ENCODE measurements at places on chromosomes 4 and X. TPM values are rescaled to one million over a fixed set of nuclear protein-coding genes. Genes with fewer than 3 reads are reported as not detected.

The PNMA6F gene
- not detected for total RNA-seq

The UGT8 gene
- total RNA-seq = 14.9 TPM

The AMMECR1 gene
- 8.2 TPM for total RNA-seq

The SULT1E1 gene
- not detected for total RNA-seq

The RPA4 gene
- total RNA-seq = 2.3 TPM

GRCh38 chrX:142999199-142999701 lies 26.5 kb upstream of the SPANXN4 start:
- no peak for DNase-seq
- no peak overlapping the region for H3K27ac ChIP-seq
- H3K36me3 ChIP-seq = no peaks in the 10 kb centered on the region
- H3K4me1 ChIP-seq = no peaks in the 10 kb centered on the region
- no peak overlapping the region for H3K4me3 ChIP-seq
- no peaks in the 10 kb centered on the region for H3K27me3 ChIP-seq

- H3K36me3 ChIP-seq = no peaks in the 10 kb centered on the region
- H3K4me3 ChIP-seq = no peak overlapping the region
- no peak for DNase-seq
- no peaks in the 10 kb centered on the region for H3K27me3 ChIP-seq
- no peaks in the 10 kb centered on the region for H3K4me1 ChIP-seq
- H3K27ac ChIP-seq = no peak overlapping the region
Measured at GRCh38 chr4:184439386-184439785, 35.0 kb downstream of the IRF2 start.

GRCh38 chr4:173466101-173466500 lies 63.9 kb downstream of the HAND2 start:
- no peaks in the 10 kb centered on the region for H3K27me3 ChIP-seq
- no peak overlapping the region for H3K4me3 ChIP-seq
- no peak for DNase-seq
- no peaks in the 10 kb centered on the region for H3K36me3 ChIP-seq

DNA sequence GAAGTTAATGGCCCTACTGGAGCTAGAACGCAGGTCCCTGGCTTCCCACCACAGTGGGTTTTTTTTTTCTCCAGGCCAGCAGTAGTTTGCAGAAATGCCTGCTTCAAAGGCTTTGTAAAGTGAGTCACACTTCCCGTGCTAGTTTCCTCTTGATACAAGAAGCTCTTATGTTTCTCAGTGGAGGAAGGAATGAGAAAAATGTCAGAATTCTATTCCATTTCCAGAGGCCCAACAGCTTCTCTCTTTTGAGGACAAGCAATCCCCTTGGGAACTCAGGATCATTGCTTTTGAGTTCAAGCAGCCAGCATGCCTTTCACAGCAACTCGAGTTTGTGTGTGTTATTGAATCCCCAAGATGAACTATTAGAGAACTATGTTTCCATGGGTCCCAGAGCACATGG lies 134.3 kb downstream of the GUCY2F start:
- DNase-seq = no peak
- H3K36me3 ChIP-seq = no peaks in the 10 kb centered on the region
- H3K27me3 ChIP-seq = peaks cover 43% of the 10 kb centered on the region

- no peaks in the 10 kb centered on the region for H3K27me3 ChIP-seq
- no peaks in the 10 kb centered on the region for H3K4me1 ChIP-seq
- H3K4me3 ChIP-seq = no peak overlapping the region
- DNase-seq = no peak
- no peaks in the 10 kb centered on the region for H3K36me3 ChIP-seq
Measured at GRCh38 chrX:25858273-25858880, 279.8 kb upstream of the MAGEB18 start.

GRCh38 chrX:17527135-17527701 lies 152.2 kb downstream of the NHS start:
- H3K36me3 ChIP-seq = no peaks in the 10 kb centered on the region
- no peak overlapping the region for H3K27ac ChIP-seq
- peaks cover 19% of the 10 kb centered on the region for H3K27me3 ChIP-seq
- DNase-seq = no peak
- no peak overlapping the region for H3K4me3 ChIP-seq

- no peak for DNase-seq
- H3K27me3 ChIP-seq = no peaks in the 10 kb centered on the region
- no peaks in the 10 kb centered on the region for H3K4me1 ChIP-seq
- no peak overlapping the region for H3K4me3 ChIP-seq
Measured at GRCh38 chr4:93748373-93749291, 79.9 kb upstream of the ATOH1 start.

DNA sequence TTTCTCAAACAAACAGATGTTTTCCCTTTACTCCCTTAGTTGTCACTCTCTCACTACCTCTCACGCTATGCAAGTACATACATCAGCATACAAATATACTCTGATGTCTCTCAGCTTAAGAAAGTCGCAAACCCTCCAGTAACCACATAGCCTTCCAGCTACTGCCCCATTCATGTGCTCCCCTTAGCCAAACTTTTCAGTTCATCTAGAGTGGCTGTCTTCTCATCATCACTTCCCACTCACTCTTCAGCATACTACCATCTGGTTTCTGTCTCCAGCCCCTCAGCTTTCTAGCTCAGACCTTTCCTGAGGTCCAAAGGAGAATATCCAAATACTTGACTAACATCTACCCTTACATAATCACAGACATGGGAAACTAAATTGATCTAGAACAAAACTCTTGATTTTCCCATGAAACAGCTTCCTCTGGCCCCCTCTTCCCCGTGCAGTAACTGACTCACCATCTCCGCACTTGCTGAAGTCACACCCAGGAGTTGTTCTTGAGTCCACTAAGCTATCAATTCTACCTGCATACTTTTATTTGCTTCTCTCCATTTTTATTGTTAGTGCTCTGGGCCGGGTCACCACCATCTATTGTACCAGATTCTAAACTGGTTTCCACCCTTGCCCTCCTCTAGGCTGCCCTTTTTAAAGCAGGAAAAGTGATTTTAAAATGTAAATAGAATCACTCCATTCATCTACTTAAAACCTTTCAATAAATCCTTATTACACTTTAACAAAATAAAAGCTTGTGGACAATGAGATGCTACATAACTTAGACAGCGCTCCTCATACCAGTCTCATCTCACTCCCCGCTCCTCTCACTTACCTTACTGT lies 57.2 kb downstream of the CASP6 start:
- H3K27me3 ChIP-seq = no peaks in the 10 kb centered on the region
- H3K36me3 ChIP-seq = no peaks in the 10 kb centered on the region
- H3K4me3 ChIP-seq = no peak overlapping the region
- no peak overlapping the region for H3K27ac ChIP-seq
- H3K4me1 ChIP-seq = no peaks in the 10 kb centered on the region

GRCh38 chrX:78329486-78329885 lies 2.1 kb upstream of the CYSLTR1 start:
- H3K27me3 ChIP-seq = no peaks in the 10 kb centered on the region
- no peak for DNase-seq
- H3K36me3 ChIP-seq = no peaks in the 10 kb centered on the region
- no peak overlapping the region for H3K27ac ChIP-seq
- H3K4me1 ChIP-seq = no peaks in the 10 kb centered on the region

DNA sequence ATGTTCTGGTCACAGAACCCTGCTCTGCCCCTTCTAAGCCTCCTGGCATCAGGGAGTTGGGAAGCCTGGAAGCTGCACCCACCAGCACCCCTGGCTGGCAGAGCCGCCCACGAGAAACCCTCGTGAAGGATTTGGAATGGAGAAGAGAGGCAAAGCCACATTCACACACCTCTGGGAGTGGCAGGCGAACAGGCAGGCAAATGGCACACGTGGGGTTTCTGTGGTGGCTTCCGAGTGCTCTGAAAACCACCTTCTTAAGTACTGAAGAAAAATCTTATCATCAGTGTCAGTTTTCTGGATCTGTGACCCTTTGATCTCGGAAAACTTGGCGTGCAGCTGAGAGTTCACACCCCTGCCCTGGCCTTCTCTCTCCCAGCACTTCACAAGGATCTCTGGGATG lies 442.2 kb upstream of the FRG1 start:
- no peaks in the 10 kb centered on the region for H3K27me3 ChIP-seq
- no peaks in the 10 kb centered on the region for H3K4me1 ChIP-seq
- DNase-seq = no peak
- no peaks in the 10 kb centered on the region for H3K36me3 ChIP-seq
- H3K4me3 ChIP-seq = no peak overlapping the region

- no peaks in the 10 kb centered on the region for H3K36me3 ChIP-seq
- H3K4me3 ChIP-seq = no peak overlapping the region
- H3K4me1 ChIP-seq = no peaks in the 10 kb centered on the region
Measured at GRCh38 chr4:148034813-148035212, 302.9 kb downstream of the ARHGAP10 start.

DNA sequence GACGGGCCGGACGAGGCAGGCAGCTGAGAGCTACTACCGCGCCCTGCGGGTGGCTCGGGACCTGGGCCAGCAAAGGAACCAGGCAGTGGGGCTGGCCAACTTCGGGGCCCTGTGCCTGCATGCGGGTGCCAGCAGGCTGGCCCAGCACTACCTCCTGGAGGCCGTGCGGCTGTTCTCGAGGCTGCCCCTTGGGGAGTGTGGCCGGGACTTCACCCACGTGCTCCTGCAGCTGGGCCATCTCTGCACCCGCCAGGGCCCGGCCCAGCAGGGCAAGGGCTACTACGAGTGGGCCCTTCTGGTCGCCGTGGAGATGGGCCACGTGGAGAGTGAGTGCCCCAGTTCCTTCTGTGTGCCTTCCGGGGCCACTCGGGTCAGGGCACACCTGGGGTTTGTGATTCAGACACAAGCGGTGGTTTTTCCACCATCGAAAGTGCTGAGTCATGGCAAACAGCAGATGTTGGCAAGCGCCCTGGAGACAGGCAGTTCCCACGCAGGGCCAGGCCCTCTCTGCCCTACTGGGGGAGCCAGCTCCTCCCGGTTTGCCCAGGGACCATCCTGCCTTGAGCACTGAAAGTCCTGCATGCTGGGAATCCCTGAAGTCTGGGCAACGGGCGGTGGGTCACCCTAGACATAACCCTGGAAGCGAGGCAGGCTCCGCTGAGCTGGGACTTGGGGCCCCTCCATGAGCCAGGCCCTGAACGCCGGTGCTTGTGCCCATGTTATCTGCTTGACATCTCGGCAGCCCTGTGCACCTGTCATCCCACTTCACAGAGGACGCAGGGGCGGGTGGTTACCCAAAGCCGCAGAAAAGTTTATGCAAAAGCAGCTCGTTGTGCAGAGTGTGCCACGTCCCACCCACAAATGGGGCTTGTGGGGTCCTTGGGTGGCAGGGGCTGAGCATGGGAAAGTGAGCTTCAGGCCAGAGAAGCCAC lies 29.5 kb downstream of the SH3TC1 start:
- no peak overlapping the region for H3K4me3 ChIP-seq
- H3K4me1 ChIP-seq = no peaks in the 10 kb centered on the region
- no peaks in the 10 kb centered on the region for H3K27me3 ChIP-seq
- peak overlapping the region; percentile 17 for H3K27ac ChIP-seq
- DNase-seq = peak; percentile 73

- no peaks in the 10 kb centered on the region for H3K27me3 ChIP-seq
- no peak for DNase-seq
- H3K4me1 ChIP-seq = no peaks in the 10 kb centered on the region
- no peak overlapping the region for H3K4me3 ChIP-seq
Measured at GRCh38 chr4:54929459-54929858, 195.9 kb downstream of the KDR start.
